ENCODE measurements at places on chromosomes 12 and 14. TPM values are rescaled to one million over a fixed set of nuclear protein-coding genes. Genes with fewer than 3 reads are reported as not detected.
A peak's percentile ranks its signal among the peaks of the same experiment; 100 is the strongest.

DNA sequence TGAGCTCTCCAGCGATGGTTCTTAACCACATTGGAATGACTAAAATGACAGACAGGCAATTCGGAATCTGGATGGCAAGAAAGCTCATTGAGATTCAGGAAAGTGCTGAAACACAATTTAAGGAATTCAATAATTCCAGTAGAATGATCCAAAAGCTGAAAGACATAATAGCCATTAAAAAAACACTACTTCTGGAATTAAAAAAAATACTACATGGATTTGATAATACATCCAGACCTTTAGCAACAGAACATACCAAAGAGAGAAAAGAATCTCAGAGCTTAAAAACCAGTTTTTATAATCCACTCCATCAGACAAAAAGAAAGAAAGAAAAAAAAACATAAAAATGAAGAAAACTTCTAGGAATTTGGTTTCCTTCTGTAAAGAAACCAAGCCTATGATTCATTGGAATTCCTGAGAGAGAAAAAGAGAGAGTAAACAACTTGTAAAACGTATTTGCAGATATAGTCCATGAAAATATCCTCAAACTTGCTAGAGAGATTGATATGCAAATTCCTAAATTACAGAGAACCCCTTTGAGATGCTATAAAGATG, 52.8 kb downstream of the SLCO1B1 start:
- no peak for DNase-seq

DNA sequence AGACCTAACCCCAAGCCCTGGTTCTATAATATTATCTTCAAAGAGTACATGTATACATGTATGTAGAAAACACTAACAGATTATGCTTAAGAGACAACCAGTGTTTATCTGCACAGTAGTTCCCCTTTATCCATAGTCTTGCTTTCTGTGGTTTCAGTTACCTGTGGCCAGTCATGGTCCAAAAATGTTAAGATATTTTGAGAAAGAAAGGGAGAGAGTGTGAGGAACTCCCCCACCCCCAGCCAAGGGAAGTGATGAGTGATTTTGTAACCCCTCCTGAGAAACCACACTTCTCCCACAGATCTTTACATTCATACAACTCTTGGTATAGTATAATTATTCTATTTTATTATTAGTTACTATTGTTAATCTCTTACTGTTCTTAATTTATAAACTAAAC, 77.3 kb upstream of the CNTN1 start:
- DNase-seq, result no peak

GRCh38 chr14:100035700-100036099, 29.5 kb upstream of the EVL start:
- no peak for DNase-seq

- DNase-seq, result no peak
These were observed 159.3 kb downstream of the SLC15A4 start for GRCh38 chr12:128664501-128664900.

DNA sequence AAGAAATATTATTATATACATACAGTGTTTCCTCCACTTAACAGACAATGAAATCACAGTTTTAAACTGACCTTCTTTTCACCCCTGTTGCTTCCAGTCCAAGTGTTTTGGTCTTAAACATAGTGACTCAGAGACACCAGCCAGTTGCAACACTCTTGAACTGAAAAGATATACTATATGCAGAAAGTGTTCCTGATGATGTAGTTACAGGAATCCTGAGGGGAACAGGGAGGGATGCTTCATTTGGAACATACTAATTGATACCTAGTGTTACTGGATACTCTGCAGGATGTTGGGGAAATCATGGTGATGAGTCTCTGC, 420.8 kb downstream of the CCDC91 start:
- no peak for DNase-seq

GRCh38 chr12:126588586-126589249, 1523.5 kb downstream of the AACS start:
- DNase-seq, result no peak

DNA sequence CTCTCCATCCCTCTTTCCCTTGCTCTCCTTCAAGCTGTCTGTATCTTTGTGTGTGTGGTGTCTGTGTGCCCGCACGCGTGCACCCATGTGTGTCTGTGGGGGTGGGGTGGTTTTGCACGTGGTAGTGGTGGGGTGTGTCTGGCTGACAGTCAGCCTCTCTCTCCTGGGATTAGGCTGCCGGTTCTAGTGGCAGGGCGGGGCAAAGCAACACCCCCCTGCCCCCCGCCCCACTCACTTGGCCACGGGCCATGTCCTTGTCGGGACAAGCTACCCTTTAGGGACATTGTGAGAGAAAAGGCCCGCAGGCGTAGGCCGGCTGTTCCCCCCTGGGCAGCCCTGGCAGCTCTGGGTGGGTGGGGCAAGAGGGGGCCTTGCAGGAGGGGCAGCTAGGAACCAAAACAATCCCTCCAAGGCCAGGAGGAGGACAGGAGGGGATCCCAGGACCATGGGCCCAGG, 182.6 kb downstream of the ALG10 start:
- DNase-seq, result no peak

- DNase-seq, result peak; percentile 61
These were observed 29.1 kb upstream of the LRTM2 start for GRCh38 chr12:1791104-1791841.

- no peak for DNase-seq
These were observed 50.6 kb upstream of the GALNT9 start for GRCh38 chr12:132379996-132380395.

DNA sequence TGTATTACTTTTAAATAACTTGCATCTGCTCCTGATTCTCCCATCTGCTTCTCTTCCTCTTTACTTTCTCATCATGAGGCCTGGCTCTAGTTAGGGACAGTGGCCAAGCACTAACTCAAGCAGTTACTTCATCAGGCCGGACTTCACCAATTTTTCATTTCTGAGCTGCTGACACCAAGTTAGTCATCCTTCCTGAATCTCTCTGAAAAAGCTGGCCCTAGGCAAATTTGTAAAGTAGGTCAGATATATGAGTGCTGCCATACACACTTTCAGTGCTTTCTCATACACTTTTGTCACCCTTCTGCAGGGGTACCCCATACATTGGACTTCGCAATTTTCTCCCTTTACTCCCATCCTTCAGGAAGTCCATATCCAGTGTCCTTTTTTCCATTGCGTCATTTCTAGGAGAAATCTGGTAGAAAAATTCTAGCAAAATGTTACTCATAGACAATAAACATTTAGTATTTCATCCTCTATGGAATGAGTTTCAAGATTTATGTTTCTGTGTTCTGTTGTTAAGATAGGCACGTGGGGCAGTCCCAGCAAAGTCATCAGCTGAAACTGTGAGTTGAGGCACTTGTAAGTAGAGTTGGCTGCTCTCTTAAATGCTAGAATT, 276.8 kb upstream of the TMPO start:
- DNase-seq, result peak; percentile 14

DNA sequence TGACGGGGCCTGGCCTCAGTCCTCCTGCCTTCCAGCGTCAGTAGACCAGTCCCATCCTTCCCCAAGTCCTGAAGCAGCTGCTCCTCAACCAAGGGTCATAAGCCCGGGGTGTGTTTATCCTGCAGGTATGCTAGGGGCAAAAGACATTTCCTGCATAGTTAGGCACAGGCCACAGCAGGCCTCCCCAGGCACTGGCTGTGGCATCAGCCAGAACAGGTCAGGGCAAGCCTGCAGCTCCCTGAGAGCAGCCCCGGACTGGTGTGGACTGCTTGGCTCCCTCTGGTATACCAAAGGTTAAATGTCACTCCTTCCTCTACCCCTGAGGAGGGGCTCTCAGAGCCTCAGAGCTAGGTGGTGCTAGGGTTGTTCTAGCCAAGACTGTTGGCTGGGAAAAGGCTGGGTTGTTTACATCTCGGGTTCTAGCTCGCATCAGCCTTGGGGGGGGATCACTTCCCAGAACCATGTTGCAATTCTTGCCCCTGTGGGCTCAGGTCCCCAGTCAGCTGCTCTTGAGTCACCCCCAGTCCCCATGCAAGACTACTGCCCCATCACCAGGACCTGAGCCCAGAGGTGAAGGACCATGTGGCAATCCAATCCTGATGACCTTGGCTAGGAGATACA, 2.9 kb downstream of the MMP14 start:
- DNase-seq, result peak; percentile 96

- no peak for DNase-seq
These were observed 4.2 kb upstream of the LRR1 start for GRCh38 chr14:49594347-49595091.

GRCh38 chr12:111720457-111720856, 34.6 kb downstream of the ACAD10 start:
- no peak for DNase-seq

GRCh38 chr12:96710127-96710745, 196.8 kb upstream of the NEDD1 start:
- no peak for DNase-seq

GRCh38 chr14:52995998-52996397, 45.1 kb upstream of the FERMT2 start:
- no peak for DNase-seq

DNA sequence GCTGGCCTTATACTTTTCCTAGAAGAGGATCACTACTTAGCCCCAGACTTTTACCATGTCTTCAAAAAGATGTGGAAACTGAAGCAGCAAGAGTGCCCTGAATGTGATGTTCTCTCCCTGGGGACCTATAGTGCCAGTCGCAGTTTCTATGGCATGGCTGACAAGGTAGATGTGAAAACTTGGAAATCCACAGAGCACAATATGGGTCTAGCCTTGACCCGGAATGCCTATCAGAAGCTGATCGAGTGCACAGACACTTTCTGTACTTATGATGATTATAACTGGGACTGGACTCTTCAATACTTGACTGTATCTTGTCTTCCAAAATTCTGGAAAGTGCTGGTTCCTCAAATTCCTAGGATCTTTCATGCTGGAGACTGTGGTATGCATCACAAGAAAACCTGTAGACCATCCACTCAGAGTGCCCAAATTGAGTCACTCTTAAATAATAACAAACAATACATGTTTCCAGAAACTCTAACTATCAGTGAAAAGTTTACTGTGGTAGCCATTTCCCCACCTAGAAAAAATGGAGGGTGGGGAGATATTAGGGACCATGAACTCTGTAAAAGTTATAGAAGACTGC, 1.5 kb downstream of the MGAT2 start:
- DNase-seq, result no peak

ASB2 gene
- 0.89 TPM for total RNA-seq

JAG2 gene
- total RNA-seq, result 50.4 TPM

SPX gene
- total RNA-seq, result not detected

MED13L gene
- 158 TPM for total RNA-seq

SAMD15 gene
- not detected for total RNA-seq

SIX4 gene
- total RNA-seq, result 0.98 TPM

NKX2-1 gene
- total RNA-seq, result not detected

FGF6 gene
- not detected for total RNA-seq

KRT78 gene
- total RNA-seq, result 250 TPM
